ENCODE measurements at places on chromosomes 3 and 15.

DNA sequence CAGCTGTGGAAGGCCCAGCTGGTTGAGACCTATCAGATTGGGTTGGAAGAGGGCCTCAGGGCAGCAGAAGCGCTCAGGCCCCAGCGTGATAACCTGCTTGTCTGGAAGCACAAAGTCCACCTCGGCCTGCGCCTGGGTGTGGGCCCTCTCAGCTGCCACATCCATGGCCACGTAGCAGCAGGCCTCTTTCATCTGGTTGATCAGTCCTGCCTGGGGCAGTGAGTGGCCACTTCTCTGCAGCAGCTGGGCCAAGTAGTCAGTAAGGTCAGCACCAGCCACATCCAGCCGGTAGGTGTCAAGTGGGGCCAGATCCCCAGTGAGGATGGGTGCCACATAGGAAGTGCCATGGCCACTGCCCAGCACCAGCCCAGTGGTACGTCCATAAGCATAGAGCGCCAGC, 3.9 kb upstream of the CAMKV start:
- DNase-seq = no peak

- no peak for DNase-seq
Measured at GRCh38 chr3:139388821-139389551, 461 bp downstream of the COPB2 start.

DNA sequence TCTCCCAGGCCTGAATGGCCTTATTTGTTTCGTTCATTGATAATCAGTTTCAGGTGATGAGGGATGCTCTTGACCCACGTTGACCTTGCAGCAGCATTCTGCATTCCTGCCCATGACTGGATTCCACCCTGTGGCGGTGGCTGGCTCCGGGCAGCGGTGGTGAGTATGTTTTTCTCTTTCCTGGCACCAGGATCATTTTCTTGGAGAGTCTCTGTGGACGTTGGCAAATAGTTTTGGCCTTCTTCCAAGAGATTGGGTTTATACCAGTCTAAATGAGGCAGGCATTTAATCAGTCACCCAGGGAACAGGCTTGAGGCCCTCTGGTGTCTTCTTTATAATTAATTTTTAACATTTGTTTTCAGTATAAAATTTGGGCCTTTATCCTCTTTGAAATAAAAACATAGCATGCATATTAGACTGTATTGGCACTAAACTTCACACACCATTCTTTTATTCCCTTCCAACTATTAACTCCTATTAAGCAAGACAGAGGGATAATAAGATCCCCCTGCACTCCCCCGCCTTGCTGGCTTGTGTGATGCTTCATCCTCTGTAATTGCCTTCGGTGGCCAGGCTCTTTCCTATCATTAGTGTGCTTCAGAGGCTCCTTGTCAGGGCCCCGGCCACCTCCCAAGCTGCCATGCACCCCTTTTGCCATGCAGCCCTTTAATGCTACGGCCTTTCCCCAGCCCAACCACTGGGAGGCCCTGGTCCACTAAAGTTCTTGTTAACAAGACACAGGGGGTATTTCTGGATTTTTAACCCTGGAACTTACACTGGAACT, 176.2 kb upstream of the TOPAZ1 start:
- DNase-seq = no peak

GRCh38 chr3:13415236-13415986, 4.7 kb downstream of the NUP210 start:
- no peak for DNase-seq

DNA sequence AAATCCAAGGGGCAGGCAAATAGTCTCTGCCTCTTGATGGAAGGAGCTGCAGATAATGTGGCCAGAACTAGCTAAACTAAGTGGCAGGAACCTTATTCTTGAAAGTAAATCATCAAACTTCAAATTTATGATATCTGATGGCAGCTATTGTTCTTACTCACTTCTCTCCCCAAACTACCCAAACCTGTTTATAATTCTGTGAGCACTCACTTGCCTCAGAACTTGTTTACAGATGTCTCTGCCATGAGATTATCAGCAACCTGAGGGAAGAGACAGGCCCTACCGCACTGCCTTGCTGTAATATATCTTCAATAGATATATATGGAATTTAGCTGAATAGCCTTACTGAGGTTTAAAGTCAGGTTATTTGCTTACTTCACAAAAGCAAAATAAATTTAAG, 2.2 kb upstream of the B3GALNT1 start:
- no peak for DNase-seq

DNA sequence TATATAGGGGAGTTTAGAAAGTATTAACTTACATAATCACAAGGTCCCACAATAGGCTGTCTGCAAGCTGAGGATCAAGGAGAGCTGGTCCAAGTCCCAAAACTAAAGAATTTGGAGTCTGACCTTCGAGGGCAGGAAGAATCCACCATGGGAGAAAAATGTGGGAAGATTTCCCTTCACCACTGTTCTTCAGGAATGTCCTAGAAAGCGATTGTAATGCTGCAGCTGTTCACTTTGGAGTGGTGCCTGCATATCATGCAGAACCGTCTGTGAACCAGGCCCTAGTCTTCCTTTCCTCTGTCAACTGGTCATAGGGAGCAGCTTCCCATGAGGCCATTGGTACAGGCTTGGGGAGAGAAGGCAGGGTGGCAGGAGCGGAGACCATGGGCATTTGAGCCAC, 497.9 kb upstream of the ARPP21 start:
- no peak for DNase-seq

GRCh38 chr3:130759692-130760338, 13.2 kb upstream of the PIK3R4 start:
- peak; percentile 78 for DNase-seq

GRCh38 chr3:130316169-130316568, 29.3 kb upstream of the COL6A5 start:
- DNase-seq = no peak

DNA sequence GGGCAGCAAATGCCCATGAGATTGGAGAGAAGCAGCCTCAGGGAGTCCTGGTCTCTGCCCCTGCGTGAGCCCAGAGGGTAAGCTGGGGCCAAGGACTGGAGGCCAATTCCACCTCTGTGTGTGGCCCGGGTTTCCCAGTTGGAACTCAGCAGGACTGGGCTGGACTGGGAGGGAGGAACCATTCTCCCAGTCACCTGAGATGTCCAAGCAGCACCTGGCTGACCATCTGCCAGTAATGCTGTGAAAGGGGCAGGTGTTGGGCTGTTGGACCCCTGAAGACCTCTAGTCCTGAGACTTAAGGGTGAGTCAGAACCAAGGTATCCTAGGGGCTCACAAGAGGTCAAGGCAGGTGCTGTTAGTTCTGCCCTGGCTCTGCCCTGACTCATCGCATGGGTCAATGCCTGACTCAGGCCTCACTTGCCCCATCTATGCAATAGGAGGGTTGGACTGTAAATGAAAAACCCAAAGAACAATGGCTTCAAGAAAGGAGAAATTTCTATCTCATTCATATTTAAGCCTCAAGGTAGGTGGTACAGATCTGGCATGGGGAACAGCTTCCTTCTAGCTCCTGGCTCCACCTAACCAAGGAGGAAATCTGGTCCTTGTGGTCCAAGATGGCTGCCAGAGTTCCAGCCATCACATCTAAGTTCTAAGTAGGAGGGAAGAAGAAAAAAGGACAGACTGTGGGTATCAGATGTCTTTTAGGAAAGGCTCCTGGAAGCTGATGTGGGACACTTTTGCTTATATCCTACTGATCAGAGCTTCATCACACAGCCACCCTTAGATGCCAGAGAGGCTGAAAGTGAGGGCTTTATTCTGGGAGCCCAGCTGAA, 111.3 kb downstream of the FBLN2 start:
- DNase-seq = no peak

DNA sequence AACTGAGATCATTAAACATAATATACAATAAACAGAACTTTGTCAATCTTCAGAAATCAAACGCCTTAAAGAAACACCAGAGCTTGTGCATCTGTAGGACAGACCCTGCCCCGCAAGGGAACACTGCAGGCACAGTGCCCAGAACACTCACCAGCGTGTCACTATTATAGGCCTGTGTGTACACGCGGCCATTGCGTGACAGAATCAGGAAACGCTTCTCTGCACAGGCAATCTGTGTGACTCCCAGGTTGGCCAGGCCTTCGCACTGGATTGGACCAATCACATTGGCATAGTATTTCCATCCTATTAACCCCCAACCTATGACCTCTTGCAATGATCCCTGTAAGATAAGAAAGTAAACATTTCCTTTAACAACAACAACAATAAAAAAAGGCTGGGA, 52.9 kb downstream of the HERC2 start:
- DNase-seq = no peak

DNA sequence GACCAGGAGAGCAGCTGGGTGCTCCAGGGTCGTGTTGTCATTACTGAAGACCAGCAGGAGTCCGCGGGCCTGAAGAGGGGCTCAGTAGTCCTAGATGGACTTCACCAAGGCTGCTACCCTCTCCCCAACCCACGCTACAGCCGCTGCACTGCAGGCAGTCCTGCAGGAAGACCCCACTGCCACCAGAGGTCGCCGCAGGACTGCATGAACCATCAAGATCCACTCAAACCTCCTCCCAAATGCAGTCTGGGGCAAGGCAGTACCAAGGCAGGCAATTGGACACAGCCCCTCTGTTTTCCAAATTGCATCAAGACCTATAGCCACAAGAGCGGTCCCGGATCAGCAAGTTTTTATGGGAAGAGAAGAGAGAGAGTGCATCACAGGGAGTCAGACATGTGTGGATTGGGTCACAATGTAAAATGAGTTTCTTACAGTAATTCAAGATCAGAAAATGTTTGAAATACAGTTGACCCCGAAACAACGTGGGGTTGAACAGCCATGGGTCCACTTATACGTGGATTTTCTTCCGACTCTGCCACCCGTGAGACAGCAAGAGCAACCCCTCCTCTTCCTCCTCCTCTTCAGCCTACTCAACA, 46.7 kb downstream of the DZIP1L start:
- DNase-seq = peak; percentile 40

DNA sequence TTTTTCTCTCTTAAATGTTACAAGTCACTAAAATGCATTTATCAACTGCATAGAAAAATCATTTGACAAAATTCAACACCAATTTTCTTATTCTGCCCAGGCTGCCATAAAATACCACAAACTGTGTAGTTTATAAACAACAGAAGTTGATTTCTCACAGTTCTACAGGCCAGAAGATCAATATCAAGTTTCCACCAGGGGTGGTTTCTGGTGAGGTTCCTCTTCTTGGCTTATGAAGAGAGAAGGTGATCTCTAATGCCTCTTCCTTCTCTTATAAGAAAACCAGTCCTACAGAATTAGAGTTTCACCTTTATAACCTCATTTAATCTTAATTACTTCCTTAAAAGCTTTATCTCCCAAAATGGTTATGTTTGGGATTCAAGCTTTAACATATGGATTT, 10.9 kb upstream of the CD200R1L start:
- DNase-seq = no peak

DNA sequence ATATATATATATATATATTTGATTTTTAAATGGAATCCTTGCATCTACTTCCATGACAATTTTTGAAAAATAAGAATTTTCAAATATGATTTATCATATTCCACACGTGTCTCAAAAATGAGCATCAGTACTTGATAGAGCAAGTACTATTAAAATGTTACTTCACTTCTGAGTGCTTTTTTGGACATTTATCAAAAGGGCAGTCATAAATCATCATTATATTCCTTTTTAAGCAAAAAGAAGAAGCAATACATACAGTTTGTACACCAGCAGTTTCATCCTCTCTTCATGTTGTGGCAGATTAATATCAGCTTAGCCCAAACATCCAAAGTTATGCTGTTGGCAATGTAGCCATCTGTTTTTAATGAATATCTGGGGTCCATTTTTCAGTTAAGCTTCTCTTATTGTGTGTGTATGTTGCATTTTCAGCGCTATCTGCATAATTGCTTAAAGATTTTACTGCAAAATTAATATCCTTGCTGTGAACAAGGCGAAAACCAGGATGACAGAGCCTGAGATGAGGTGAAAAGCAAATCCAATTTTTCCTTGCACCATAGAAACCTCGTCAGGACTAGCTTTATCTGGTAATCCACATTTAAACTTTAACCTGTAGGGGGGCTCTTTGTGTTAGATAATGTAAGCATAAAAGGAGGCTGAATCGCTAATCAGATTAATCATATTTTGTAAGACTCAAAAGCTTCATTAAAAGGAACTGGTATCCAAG, 604.9 kb upstream of the AGTR1 start:
- DNase-seq = peak; percentile 77

GRCh38 chr3:79109754-79110153, 658.0 kb downstream of the ROBO1 start:
- no peak for DNase-seq

- no peak for DNase-seq
Measured at GRCh38 chr15:82043796-82044372, 1.9 kb downstream of the MEX3B start.

- no peak for DNase-seq
Measured at GRCh38 chr15:35738370-35738769, 192.4 kb upstream of the DPH6 start.

DNA sequence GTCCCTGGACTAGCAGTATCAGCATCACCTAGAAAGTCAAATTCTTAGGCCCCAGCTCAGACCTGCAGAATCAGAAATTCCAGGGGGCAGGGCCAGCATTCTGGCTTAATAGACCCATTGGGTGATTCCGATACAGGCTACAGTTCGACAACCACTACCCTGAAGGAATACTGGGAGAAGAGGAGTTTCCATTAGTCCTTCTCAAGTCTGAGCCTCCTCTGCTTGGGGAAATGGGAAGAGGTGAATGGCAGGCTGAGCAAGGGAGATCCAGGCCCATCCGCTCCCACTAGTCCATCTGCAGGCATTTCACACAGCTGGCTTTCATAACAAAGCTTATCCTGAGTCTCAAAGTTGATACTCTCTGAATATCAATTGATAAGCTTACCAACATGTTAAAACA, 69.1 kb downstream of the MECOM start:
- no peak for DNase-seq

- no peak for DNase-seq
Measured at GRCh38 chr3:179076243-179077027, 4.8 kb upstream of the ZMAT3 start.

- DNase-seq = no peak
Measured at GRCh38 chr15:57554063-57554811, 37.5 kb upstream of the MYZAP start.

DNA sequence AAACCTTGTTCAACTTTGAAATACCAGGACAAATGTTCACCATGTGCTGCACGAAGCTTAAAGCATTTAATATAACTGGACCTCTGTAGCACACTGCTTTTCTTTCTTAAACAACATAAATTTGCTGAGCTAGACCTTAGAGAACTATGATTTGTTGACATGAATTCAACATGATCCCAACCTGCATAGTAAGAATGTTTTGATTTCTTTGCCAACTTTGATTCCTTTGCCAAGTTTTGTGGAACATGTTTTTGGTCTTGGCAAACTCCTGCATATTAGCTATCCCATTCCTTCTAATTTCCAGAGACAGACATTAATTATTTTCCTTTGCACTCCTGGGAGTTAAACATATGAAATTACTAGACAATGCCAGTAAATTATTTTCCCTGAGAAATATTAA, 197.2 kb upstream of the RBMS3 start:
- DNase-seq = no peak

Measured in SK-N-MC (cell line).